ENCODE measurements at places on chromosomes 6 and 20.

GRCh38 chr6:14193524-14193923, 76.0 kb downstream of the CD83 start:
- no peak for DNase-seq

- no peak for DNase-seq
Observed at GRCh38 chr20:41861772-41862422, 243.7 kb upstream of the CHD6 start.

DNA sequence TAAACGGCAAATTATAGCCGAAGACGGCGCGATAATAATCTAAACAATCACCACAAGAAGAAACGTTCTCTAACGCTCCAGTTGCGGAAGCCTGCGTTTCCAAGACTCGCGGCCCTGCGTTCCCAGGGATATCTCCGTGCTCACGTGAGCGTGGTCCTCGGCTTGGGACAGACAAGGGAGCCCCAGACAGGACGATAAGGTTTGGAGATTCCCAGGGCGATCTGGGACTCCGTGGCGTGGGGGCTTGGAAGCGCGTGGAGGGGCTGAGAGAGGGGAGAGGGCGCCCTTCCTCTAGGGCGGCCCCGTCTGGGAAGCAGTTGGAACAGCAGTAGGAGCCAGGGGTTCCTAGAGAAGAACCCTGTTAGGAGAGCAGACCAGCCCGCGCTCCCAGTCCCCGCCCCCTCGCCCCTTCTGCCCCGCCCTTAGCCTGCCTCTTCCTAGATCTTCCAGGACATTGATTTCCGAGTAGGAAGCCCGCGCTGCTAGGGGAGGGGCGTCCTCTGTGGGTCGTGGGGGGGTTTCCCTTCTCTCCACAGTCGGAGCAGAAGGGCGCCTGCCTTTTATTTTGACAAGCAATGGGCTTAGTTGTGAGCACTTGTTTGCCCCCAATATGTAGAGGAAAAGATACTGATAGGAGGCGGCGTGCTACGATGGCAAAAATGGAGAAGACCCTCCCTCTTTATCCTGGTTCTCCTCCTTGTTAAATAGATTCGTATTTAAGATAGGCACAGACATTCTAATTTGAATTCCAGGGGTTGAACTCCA, 10.6 kb downstream of the NRN1 start:
- no peak for DNase-seq

DNA sequence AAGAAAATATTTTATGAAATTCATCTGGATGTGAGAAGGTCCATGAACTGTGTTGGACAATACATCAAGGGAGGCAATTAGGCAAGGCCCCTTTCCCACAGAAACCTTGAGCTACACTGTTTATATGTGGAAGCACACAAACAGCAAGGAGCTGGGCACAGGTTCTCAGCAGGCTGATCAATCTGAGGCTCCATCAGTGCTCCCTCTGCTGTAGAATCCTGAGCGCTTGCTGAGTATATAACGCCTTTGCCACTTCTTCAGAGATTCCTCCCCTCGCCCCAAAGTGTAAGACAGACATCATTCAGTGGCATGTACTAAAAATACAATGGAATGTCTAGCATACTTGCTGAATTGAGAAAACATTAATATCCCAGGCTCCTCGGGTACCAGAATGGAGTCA, 146.9 kb downstream of the PRKN start:
- no peak for DNase-seq

GRCh38 chr20:2535711-2536559, 438 bp upstream of the TMC2 start:
- no peak for DNase-seq
